ENCODE measurements at places on chromosomes 12 and 14. TPM values are rescaled to one million over a fixed set of nuclear protein-coding genes. Genes with fewer than 3 reads are reported as not detected.

The CD9 gene
- 672 TPM for total RNA-seq

- DNase-seq: peak; percentile 4
Observed at GRCh38 chr14:53412819-53413675, 259.9 kb upstream of the DDHD1 start.

DNA sequence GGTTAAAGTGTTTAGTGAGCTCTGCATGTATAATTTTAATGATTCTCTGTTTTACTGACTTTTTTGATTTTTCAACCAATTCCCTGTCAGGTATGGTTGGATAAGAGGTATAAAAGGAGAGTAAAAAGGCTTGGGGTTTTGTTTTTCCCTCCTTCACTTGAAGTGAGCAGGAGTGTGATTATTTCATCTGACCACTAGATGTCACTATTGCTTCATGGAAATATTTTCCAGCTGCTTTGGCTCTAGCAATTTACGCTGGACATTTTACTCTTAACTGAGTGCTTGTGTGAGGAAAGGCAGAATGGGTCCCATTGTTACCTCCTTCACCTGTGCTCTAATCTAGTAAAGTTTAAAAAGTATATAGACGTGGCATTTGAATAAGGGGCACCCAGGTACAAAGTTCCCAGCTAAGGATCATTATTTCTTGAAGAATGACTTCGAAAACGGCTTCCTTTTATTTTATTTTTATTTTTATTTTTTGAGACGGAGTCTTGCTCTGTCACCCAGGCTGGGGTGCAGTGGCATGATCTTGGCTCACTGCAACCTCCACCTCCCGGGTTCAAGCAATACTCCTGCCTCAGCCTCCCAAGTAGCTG lies 66.5 kb downstream of the TBC1D30 start:
- DNase-seq: no peak

DNA sequence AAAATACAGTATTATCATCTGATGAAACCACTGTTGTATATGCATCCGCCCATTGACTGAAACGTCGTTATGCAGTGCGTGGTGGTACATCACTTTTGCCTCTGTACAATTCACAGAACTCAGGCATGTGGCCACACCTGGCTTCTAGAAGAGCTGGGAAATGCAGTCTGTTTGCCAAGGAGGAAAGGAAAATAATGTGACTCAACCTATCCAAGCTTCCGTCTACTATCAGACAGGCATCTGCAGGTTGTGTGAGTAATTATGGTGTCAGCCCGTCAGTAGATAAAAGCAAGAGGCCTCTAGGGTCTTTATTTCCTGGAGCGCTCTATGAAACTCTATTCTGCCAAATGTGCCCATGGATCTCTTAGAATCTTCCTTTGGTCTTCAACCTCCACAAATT lies 111.6 kb downstream of the BBS10 start:
- no peak for DNase-seq

GRCh38 chr12:25364529-25365339 lies 114.0 kb upstream of the KRAS start:
- no peak for DNase-seq

DNA sequence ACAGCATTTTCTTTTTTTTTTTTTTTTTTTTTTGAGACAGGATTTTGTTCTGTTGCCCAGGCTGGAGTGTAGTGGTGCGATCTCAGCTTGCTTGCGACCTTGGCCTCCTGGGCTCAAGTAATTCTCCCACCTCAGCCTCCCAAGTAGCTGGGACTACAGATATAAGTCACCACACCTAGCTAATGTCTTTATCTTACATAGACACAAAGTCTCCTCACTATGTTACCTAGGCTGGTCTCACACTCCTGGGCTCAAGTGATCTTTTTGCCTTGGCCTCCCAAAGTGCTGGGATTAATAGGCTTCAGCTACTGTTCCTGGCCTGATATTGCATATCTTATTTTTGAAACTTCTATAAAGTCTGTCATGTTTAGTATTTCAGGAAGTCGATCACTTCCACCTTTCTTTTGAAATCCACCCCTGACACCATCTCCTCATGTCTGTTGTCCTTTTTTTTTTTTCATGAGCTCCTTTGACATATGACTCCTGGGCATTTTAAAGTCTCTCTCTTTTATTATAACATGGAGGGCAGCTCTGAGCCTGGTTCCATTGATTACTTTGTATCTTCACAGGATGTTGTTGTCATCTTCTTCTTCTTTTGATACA lies 5.9 kb upstream of the A2ML1 start:
- DNase-seq: no peak

The SYT1 gene
- 1.4 TPM for total RNA-seq

DNA sequence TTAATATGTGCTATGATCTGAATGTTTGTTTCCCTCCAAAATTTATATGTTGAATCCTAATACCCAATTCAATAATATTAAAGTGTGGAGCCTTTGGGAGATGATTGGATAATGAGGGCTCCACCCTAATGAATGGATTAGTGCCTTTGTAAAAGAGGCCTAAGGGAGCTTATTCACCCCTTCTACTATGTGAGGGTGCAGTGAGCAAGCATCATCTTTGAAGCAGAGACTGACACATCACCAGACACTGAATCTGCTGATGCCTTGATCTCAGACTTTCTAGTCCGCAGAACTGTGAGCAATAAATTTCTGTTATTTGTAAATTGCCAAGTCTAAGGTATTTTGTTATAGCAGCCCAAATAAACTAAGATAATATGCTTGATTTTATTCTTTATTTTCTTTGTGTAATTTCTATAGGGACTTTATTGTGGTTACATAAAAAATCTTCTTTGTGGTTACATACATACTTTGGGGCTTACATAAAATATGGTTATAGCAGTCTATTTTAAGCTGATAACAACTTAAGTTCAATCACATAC lies 131.1 kb upstream of the SLC38A2 start:
- no peak for DNase-seq

DNA sequence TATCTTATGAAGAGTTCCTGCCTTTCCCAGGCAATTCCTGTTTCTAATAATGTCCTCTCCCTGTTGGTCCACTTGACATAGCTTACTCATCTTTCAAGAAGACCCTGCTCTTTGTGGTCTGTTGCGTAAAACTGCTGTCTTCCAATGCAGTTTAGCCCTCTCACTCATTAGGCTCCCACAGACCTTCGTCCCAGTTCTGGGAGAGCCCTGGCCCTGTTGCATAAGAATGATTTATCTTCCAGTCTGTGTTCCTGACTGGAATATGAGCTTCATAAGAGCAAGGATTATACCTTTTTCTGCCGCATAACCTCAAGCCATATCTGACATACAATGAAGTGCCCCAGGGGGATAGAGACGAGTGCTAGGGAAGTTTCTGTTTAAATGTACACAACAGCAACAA lies 365.9 kb upstream of the NOVA1 start:
- DNase-seq: no peak

The ZNF641 gene
- 13.5 TPM for total RNA-seq

DNA sequence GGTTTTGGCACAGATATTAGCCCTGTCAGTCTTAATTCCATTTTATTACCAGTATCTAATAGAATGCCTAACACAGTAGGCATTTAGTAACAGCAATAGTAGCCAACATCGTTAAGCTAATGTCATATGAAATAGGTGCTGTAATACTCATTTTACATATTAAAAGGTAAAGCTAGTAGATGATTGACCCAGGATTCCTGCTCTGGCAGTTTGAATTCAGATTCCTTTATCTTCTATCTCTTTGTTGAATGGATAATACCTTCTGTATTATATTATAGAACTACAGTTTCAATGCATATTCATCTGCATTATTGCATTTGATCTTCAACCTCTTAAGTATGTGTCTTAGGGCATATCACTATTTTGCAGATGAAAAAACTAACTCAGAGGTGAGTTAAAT lies 2.9 kb downstream of the ATL1 start:
- DNase-seq: no peak

The MUCL1 gene
- total RNA-seq: not detected

GRCh38 chr12:119819322-119819721 lies 57.8 kb downstream of the CIT start:
- no peak for DNase-seq

GRCh38 chr14:78605897-78606500 lies 435.8 kb downstream of the NRXN3 start:
- DNase-seq: no peak

- DNase-seq: no peak
Observed at GRCh38 chr12:9971181-9971580, at the start of gene CLEC12A. CLEC12A (plus strand) TSS chr12:9971409; CDS start chr12:9971597, 188 bp downstream.

The SYNE2 gene
- total RNA-seq: 104 TPM

DNA sequence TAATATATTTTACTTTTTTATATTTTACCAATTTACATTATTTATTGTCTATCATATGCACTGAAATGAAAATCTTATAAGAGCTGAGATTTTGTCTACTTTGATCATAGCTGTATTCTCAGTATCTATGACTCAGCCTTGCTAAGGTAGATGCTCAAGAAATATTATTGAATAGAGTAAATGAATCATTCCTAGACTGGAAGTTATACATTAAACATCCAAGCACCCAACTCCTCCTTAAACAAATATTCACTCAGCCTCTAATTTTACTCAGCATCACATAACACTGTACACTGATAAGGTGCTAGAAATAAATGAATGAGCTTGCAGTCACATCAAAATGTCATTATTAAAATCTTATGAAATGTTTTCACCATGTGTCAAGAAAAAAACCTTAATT lies 1424.9 kb downstream of the LRFN5 start:
- DNase-seq: no peak

The MYO1H gene
- not detected for total RNA-seq
